Stimulated activated CD4-positive, alpha-beta T cell treated with anti-CD3 and anti-CD28 coated beads, Interleukin-12 subunit alpha, Interleukin-12 subunit beta, amount 100 ng/mL, for 4 hours (primary cell): ENCODE measurements at places on chromosomes 11 and 22.

DNA sequence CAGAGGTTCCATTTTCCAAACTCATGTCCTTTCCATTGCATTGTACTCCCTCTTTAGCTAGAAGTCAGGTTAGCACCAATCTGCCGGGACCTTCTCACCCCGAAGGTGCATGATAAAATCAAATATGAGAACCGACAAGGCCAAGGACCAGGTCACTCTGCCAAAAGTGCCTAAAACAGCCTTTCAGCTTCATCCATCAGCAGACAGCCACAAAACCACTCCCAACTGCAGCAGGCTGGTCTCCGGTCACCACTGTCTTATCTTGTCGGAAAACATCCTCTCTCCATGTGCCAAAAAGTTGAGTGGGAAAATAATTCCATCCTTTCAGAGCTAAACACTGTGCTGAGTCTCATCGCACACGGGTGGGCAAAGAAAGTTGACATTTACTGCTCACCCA lies 1.4 kb downstream of the PI4KA start:
- DNase-seq: no peak

DNA sequence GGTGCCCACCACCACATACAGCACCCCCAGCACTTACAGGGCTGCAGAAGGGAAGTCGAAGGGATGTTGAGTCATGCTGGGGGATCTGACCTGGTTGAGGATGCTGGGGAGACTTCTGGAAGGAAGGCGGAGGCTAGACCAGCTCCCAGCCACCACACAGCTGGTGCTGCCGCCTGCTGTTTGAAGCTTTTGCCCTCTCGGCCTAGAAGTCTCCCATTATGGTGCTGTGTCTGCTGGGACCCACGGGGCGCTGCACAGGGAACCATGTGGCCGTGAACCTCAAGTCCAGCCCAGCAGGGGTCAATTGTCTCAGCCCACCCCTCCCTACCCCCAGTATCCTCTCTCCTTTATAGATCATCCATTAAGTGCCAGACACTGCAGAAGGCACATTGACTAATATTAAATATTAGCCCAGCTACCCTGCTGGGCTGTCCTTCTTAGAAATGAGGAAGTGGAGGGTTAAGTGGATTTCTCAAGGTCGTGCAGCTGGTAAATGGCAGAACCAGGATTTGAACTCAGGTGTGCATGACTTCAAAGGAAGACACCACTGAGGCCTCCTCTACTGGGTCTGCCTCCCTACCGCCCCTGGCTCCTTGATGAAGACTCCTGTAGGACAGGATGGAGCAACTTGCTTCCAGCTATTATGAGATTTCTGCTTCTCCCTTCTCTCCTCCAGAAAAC lies 49.7 kb downstream of the CYTH4 start:
- DNase-seq: no peak

GRCh38 chr11:82815406-82815805 lies 81.7 kb upstream of the FAM181B start:
- no peak for DNase-seq

DNA sequence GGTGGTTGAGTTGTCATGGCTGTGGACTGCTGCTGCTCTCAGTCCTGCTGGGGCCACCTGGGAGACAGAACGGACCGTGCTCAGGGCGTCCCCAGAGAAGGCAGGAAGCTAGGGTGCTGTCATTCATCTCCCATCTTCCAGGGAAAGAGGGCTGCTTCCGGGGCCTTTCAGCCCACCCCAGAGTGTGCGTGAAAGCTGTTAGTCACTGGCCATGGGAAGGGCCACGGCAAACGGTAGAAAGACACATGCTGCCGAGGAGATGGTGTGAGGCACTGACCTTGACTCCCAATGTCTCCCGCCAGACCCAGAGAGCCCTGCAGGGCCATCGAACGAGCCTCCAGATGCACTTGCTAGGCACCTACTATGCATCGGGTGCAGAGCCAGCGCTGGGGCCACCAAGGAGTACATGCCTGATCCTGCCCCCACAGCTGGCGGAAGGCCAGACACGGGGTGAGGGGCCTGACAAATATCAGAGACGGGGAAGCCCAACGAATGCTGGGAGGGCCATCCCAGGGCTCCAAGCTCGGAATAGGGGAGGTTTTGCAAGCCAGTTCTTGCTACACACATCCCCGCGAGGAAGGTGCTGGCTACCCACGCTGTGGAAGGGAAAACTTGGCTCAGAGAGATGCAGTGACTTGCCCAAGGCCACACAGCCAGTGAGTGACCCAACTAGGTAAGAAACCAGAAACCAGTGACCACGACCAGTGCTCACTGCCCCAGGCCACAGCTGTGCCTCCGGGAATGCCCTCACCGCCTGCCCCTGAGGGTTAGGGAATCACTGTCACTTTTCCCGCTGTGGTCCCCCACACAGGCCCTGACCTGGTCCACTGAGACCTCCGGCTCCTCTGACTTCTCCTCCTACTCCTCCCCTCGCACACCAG lies 10.1 kb downstream of the RAC2 start:
- no peak for DNase-seq

GRCh38 chr11:44301564-44302271 lies 8.2 kb downstream of the ALX4 start:
- no peak for DNase-seq

DNA sequence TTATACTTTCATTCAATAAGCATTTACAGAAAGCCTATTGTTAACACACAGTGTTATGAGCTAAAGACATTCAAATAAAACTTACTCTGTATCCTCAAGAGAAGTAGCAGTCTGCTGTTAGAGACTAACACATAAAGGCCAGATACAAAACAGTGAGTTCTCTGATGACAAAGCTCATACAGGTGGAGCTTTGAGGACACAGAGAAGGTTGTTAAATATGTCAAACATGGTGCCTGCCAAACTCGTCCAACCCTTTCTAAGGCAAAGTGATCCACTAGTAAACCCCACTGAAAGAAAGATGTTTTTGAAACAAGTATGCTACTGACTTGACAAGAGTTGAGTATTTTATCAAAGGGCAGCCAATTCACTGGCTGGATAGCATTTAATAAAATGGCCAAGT lies 70.1 kb downstream of the C2CD3 start:
- DNase-seq: no peak

DNA sequence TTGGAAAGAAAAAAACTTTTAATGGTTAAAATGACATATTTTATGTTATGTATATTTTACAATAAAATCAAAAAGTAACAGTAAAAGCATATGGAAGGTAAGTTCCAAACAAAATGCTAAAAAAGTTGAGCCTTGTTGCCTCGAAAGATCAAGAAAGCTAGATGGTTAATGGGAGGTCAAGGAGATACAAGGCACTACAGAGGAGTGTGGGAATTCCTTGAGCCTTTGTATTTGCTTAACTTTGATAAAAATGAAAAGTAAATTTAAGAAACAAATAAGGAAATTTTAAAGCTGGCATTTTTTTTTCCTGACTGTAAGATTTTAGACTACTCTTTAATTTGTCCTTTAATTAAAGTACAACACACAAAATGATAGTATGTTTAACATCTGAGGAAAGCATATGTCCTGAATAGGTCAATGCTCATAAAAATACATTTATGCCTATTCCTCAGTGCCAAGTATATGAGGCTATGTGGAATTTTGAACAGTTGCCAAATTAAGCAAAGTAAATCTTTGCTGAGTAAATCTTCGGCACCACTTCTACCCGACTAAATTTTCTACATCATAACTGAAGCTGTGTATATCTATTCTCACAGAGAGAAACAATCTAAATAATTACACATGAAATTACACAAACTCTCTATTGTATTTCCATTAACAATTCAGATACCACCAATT lies 108.8 kb downstream of the TTC28 start:
- DNase-seq: no peak

DNA sequence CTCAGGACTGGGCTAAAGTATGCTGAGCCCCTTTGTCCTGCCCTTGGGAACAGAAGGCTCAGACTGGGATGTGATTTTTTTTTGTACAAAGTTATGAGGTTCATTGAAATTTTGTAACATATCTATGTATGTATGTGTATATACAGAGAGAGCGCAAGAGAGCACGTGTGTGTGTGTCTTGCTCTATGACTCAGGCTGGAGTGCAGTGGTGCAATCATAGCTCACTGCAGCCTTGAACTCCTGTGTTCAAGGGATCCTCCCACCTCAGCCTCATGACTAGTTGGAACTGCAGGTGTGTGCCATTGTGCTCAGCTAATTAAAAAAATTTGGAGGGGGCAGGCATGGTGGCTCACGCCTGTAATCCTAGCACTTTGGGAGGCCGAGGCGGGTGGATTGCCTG lies 5.7 kb downstream of the TMEM25 start:
- no peak for DNase-seq

DNA sequence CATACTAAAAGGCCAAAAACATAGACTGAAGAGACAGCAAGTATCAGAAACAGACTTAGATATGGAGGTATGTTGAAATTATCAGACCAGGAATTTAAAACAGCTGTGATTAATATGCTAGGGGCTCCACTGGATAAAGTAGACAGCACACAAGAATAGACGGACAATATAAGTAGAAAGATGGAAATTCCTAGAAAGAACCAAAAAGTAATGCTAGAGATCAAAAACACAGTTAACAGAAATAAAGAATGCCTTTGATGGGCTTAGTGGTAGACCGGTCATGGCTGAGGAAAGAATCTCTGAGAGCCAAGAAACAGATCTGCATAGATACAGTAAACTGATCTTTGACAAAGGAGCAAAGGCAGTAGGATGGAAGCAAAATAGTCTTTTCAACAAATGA lies 250.2 kb downstream of the SWAP70 start:
- DNase-seq: no peak

- DNase-seq: no peak
Measured at GRCh38 chr22:50581031-50581949, 1.4 kb downstream of the CHKB start.

GRCh38 chr11:44162662-44163061 lies 67.2 kb downstream of the EXT2 start:
- no peak for DNase-seq

DNA sequence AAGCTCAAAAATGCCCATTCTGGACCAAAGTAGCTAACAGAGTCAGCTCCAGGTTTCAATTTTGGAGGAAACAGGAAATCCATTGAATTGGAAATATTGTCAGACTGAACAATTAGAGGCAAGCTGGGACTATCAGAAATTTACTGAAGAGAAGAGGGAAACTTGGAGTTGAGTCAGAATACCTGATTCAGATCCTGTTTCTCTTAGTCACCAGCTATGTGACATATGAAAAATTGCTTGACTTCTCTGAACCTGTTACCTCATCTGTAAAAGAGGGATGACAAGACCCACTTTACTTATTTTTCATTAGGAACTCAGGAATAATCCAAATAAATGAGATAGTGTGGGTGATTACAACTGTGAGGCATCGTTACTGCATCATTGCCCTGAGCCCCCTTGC lies 148.9 kb upstream of the CADM1 start:
- no peak for DNase-seq

DNA sequence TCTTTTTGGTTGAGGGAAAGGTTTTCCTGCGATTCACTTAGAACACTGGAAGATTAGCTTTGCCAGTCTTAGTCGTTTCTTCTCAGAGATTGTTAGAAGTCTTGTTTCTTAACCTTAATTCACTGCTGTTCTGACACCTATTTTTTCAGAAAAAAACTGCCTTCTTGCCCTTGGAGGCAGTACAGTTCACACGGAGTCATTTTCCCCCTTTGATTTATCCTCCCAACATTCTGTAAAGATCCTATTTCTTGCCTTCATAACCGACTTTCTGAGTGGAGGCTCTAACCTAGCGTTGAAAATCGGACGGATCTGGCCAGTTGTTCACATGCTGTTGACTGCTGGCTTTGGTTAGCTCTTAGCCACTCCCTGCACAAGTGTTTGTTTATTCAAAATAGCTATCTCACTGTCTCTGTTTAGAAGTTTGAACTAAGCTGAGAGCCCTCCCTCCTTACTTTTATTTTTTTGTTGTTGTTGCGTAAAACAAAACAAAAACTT lies 737 bp downstream of the BCL2L13 start:
- DNase-seq: no peak

DNA sequence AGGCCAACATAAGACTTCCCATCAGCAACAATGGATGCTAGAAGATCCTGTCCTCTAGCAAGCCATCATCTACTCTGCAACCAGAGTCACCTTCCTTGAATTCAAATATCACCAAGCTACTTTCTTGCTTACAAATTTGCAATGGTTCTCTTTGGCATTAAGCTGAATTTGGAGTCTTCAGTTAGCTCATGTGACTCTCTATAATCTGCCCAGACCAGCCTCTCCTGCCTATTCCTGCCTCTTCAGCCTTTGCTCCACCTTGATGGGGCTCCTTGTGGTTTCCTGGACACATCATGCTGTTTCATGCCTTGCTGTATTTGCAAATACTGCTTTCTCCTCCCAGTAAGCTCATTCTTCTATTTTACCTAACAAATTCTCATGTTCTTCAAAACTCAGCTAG lies 82.3 kb downstream of the RASSF10 start:
- DNase-seq: no peak

GRCh38 chr11:116838321-116839084 lies 1.1 kb upstream of the APOA1 start:
- no peak for DNase-seq

DNA sequence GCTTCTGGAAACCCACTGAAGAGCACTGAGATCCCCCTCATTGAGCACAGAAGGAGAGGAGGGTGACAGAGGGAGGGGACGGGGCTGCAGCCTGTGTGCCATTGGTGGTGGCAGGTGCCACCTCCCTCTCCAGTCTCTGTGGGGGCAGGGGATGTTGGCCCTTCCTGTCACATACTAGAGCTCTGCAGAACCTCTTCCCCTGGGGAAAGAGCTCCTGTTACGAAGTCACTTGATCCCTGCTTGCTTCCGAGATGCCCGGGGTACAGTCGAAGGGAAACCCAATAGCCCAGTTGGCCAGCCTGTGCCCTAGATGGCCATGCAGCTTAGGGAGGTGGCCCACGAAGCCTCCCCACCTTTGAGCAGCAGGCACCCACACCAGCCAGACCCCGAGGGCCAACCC lies 29.4 kb downstream of the DAGLA start:
- DNase-seq: no peak

DNA sequence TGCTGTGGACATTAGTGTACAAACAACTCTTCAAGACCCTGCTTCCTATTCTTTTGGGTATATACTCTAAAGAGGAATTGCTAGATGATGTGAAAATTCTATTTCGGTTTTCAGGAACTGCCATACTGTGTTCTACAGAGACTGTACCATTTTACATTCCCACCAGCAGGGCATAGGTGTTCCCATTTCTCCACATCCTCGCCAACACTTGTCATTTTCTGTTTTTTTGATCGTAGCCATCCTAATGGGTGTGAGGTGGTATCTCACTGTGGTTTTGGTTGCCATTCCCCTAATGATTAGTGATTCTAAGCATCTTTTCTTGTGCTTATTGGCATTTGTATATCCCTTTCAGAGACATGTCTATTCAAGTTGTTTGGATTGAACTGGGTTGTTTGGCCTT lies 29.8 kb upstream of the GRK3 start:
- DNase-seq: no peak

DNA sequence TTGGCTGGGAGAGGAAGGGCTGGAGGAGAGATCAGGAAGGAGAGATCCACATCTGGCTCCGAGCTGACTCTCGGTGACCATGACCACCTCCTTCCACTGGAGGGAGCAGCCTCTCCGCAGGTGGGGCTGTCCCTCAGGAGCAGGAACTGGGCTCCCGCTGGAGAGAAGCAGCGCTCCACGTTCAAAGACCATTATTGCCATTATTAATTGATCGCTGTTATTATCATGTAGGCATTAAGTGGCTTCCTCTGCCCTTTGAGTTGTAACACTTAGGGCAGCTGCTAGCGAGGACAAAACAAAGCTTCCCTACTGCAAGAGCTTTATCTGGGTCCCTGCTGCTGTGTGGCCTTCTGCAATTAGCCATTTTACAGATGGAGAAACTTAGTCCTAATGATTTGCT lies 251.9 kb downstream of the ST3GAL4 start:
- DNase-seq: no peak
